ENCODE measurements at places on chromosomes 5 and 9.

DNA sequence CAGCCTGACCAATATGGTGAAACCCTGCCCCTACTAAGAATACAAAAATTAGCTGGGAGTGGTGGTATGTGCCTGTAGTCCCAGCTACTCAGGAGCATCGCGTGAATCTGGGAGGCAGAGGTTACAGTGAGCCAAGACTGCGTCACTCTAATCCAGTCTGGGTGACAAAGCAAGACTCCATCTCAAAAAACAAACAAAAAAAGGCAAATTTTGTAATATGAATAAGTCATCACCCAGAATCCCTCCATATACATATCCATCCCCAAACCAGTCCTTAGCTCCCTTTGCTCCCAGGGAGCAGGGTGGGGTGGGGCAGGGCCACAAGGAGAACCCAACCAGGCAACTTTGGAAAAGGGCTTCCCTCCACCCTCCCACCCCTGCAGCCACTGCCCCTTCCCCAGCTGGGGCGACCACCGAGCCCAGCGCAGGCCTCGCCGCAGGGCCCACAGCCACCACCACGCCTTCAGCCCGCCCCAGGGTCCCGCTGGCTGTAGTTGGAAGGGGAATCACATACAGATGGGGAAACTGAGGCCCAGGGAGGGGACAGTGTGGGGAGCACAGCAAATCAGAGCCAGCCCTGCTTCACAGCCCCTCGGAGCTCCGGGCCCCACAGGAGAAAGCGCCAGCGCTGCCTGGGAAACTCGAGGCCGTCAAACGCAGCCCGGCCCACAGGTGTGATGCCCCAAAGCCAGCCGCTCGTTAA lies 7.8 kb downstream of the NOTCH1 start:
- no peak for DNase-seq

GRCh38 chr9:98108531-98109031 lies 10.4 kb downstream of the TRIM14 start:
- no peak for DNase-seq

DNA sequence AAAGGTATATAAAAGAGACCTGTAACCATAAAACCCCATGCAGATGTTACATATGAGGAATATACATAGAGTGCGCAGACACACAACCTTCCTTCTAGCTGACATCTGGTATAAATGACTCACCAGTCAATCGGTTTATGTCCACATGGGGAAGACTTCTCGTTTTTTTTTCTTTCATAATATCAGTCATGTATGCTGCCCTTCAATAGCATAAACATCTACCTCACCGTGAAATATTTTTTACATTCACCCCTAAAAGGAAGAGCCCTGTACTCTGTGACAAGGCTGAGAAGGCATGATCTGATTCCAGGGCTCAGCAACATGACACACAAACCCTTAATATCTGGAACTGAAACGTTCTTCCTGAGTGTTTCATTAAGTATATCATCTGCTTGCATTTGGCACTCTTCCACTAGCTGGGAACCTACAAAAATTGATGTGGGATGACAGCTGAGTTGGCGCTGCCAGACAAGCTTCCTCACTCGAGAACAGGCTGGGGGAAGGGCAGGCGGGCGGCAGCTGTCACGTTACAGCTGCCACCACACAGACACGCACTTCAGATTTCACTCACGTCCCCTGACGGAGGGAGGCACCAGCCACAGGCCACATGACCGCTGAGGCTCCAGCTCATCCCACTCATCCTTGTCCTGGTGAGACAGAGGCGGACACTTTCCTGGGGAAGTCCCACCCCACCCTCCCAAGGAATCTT lies 74.2 kb downstream of the SHB start:
- DNase-seq, result peak; percentile 17

- no peak for DNase-seq
Measured at GRCh38 chr5:6361101-6361500, 17.2 kb downstream of the MED10 start.

GRCh38 chr9:126886034-126886822 lies 25.8 kb downstream of the ZBTB34 start:
- no peak for DNase-seq

DNA sequence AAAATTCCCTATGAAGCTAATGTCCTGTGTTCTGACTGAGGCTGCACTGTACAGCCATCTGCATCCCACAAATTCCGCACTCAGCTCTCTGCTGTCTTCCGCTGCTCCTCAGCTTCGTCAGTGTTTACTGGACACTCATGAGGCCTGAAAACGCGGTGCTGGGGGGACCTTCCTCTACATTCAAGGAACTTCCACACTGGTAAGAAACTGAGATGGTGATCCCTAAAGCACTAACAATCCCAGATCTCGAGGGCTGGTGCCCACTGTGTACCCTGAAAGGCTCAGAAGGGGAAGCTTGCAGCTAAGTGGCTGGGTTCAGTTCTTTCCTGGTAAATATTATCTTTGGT lies 117.9 kb downstream of the NRG2 start:
- DNase-seq, result no peak

Data from stimulated activated CD8-positive, alpha-beta memory T cell treated with anti-CD3 and anti-CD28 coated beads, Interleukin-2, amount 100 ng/mL, for 48 hours (primary cell).